ENCODE measurements at places on chromosomes 2 and 18.

- DNase-seq, result no peak
These were observed 223.5 kb downstream of the RDH14 start for GRCh38 chr2:18336975-18337374.

GRCh38 chr2:110852051-110852450 lies 119.7 kb downstream of the ACOXL start:
- DNase-seq, result no peak

GRCh38 chr2:40445467-40445866 lies 6.4 kb downstream of the SLC8A1 start:
- DNase-seq, result no peak

DNA sequence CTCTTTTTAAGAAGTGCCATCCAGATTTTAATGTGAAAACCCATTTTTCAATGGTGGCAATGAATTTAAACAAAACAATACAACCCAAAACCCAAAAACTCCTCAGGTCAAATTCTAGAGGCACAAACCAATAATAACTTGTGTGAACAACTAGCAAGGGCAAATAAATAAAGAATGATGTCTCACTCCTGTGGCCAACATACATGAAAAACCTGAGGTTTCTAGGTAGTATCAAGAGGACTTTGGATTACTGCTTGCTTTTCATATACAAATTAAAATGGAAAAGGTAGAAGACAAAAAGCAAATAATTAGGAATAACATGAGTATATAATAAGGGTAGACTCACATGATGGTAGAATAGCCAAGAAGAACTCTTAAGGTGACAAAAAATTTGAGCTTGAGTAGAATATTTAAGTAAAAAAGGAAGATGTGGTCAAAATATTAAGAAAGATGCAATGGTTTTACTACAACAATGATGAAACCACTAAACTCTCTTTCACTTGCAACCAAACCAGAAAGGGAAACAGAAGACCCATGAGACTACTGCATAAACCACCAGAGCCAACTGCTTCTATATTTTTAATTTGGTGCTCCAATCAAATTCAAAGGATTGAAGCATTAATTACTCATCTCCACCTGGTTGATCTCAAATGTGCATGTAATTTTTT lies 53.5 kb downstream of the DARS1 start:
- DNase-seq, result no peak

GRCh38 chr2:85173909-85174308 lies 40.7 kb downstream of the TCF7L1 start:
- no peak for DNase-seq

- DNase-seq, result no peak
These were observed 67.2 kb upstream of the SMAD7 start for GRCh38 chr18:49017813-49018553.

GRCh38 chr2:129253461-129253812 lies 726.0 kb upstream of the RAB6C start:
- DNase-seq, result peak; percentile 10

- DNase-seq, result no peak
These were observed 260.3 kb downstream of the SATB2 start for GRCh38 chr2:199197448-199197847.

- no peak for DNase-seq
These were observed 90.0 kb downstream of the CDH2 start for GRCh38 chr18:28086670-28087552.

DNA sequence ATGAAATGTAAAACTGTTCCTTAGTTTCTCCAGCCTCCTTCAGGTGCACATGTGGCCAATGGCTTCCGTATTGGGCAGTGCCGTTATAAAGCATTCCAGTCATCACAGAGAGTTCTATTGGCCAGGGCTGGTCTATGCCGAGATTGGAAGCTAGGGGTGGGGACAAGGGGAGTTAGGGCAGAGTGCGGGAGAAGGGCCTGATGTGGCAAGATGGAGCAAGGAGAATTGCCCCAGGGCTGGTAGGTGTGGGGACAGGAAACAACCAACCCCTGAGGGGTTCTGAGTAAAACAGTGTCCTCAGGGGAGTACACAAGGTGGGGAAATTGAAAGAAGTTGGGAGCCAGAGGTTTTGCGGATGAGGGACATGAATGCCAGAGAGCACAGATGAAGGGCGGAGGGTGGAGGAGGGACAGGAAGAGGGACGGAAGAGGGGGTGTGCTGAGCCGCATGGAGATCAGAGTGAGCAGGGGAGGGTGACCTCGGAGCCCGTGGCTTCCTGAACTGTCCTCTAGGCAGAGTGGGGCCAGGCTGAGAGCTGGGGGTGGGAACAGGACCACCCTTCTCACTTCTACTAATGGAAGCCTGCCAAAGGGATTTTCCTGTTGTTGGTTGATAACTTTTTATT lies 9.1 kb upstream of the ATP6V1C2 start:
- DNase-seq, result no peak

DNA sequence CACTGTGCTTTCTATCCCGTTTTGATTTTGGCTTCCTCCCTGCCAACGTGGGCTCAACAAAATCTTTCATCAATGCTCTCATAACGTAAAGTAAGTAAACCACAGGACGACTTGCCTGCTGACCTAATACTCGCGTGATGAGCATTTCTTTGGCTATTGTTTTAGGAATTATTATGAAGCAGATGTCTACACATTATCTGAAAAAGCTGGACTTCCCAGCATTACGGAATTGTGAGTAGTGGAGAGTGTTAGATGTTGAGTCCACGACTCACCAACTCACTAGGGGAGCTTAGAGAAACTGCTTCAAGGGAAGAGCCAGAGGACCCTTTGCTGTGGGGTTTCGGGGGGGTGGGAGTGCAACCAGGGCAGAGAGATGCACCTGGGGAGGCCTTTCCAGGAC lies 21.9 kb downstream of the HJURP start:
- no peak for DNase-seq

DNA sequence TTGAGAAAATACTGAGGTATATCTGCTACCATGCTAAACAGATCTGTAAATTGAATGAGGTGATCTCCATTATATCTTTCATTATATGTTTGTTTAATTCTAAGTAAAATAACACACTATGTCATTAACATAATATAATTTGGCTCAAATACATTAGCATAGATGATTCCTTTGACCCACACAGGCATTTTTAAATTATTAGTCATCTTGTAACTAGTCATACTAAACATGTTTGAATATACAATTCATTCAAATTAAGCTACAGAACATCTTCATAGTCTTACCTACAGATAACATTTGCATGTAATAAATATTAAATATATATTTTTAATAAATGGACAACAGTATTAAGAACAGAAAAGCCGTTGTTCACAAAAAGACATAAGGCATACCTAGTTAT lies 52.7 kb upstream of the KYNU start:
- DNase-seq, result no peak

GRCh38 chr2:46416739-46417403 lies 62.5 kb upstream of the TMEM247 start:
- DNase-seq, result no peak

DNA sequence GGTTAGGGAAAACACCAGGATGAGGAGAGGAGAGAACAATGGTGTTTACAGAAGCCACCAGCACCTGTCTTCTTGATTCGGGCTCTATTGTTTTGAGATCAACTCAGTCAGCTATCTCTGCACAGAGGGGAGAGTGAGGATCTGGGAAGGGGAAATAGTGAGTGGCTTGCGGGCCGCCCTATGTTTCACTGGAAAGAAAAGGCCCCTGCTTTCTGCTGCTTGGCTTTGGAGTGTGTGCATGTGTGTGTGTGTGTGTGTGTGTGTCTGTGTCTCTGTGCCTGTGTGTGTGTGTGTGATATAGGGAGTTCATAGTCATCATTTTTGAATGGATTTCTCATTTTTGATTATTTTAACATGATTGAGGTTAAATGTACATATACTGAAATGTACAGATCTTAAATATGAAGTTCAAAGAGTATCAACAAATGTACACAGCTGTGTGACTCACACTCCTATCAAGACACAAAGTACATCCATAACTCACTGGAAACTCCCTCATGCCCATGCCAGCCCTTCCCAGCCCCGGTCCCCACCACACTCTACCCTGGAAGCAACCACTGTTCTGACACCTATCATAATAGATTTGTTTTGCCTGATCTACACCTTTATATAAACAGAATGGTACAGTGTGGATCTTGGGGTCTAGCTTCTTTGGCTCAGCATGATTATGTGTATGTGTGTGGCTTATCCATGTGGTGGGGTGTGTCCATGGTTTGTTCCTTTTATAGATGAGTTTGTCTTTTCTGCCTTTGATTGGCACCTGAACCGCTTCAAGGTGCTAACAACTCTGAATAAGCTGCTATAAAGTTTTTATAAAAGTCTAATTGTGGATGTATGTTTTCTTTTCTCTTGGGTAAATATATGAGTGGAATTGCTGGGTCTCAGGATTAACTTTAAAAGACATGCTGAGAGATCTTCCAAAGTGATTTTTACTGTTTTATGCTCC lies 258.3 kb downstream of the SETBP1 start:
- DNase-seq, result no peak

- no peak for DNase-seq
These were observed 49.9 kb upstream of the EML6 start for GRCh38 chr2:54673501-54673998.

DNA sequence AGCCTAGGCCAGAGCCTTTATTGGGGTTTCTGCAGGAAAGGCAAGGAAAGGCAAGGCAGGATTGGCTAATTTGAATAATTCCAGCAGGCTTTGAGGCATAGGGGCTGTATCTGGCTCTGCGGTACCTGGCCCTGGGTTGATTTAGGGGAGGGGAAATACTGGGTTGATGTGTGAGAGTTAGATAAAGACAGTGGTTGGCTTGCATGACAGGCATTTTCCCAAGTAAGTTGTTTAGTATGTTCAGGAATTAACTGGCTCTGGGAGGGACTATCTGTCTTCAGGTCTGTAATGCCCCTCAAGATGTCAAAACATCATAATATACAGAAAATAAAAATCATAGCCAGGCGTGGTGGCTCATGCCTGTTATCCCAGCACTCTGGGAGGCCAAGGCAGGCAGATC lies 98.7 kb downstream of the UBR3 start:
- DNase-seq, result no peak

DNA sequence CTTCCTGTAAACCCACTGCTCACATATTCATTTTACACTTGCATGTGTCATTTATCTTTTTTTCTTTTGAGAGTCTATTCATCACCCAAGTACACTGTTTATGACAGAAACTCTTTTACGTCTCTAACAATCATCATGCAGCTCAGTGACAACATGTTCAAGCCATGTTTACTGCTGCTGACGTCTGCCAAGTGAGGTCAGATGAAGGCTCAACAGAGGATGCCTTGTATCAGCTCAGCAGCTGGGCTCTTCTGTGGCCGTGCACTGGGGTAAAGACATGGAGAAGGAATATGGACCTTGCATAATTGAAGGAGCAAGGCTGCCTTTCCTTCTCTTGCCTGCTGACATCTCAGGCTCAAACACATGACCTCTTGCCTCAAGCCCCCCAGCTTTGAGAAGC lies 99.6 kb downstream of the ADD2 start:
- no peak for DNase-seq

DNA sequence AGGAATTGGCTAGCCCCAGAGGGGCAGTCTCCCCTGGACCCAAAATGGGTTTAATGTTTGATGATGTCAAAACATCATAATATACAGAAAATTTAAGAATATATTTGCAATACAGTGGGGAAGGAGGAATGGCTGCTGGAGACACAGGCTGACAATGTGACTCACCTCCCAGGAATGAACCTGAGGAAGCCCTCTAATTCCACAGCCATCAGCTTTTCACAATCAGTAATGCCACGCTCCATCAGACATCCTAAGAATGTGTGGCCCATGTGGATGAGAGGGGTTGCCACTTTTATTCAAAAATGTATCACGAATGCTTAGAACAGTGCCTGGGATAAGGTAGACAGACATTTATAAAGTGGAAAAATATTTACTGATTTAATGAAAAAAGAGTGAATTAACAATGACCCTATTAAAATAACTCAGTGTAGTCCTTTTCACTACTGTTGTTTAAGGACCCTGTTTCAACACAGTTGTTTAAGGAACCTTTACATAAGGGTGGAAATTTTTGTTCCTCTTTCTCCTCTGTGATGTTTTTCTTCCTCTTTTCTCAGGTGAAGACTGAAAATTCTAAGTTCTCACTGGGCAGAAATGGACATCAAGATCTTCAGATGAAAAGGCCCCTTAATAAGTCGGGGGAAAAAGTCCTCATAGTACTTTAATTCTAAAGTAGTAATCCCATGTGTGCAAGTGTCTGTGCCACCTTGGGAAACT lies 17.5 kb upstream of the TMEM163 start:
- DNase-seq, result no peak

DNA sequence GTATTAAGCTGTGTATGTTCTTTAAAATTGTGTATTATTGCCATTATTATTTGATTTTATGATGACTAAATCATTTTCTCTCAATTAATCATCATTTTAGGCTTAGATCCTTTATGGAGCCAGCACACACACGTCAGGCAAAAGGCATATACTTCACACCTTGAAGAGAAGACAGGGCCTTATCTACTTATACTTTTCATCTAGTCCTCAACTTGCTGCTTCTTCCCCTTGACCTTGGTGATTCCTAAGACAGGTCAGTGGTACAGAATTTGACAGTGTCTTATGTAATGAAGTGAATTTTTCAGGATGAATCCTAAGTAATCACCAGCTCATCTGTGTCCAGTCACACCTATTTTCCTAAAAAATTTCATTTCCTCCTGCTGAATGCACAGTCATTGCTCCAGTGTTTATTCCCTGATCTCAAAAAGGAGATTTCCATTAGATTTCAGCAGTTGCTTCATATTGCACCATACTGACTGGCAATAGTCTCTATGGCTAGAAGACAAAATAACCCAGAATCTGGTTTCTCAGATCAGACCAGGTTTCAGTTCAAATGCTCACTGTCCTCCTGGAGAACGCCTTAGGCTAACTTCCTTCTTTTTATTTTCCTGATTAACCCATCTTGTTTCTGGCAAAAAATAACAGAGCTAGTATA lies 235.7 kb downstream of the PTH2R start:
- no peak for DNase-seq

GRCh38 chr2:167310442-167310841 lies 422.2 kb downstream of the XIRP2 start:
- DNase-seq, result no peak

- DNase-seq, result no peak
These were observed 39.7 kb upstream of the LYPD6 start for GRCh38 chr2:149290662-149291061.

DNA sequence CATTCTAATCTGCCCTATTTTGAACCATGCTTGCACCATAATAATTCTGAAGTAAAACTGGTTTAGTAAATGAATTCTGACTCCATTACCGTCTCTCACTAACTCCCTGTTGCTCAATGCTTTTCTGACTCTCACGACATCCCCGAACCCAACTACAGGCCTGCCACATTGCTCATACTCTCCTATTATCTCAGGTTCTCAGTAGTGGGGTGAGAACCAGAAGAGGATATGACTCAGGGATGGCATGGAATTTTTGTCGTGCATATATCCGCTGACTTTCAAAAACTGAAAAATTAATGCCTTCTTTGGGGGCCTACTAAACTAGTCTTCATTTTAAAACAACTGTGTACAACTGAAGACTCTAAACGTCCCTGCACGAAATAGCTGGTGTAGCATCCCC lies 34.3 kb downstream of the NETO1 start:
- DNase-seq, result no peak

GRCh38 chr2:8254791-8255447 lies 426.9 kb upstream of the ID2 start:
- DNase-seq, result no peak

GRCh38 chr18:64287926-64288325 lies 139.0 kb upstream of the LINC00305 start:
- no peak for DNase-seq

GRCh38 chr2:156918410-156918809 lies 339.1 kb upstream of the GALNT5 start:
- DNase-seq, result no peak

GRCh38 chr2:240893363-240893844 lies 2.6 kb downstream of the MAB21L4 start:
- DNase-seq, result no peak

GRCh38 chr2:48940606-48941005 lies 185.1 kb upstream of the LHCGR start:
- no peak for DNase-seq

Measured in HEK293T (cell line).